ENCODE measurements at places on chromosomes 5 and 9.

- no peak for DNase-seq
These were observed 6.7 kb upstream of the BICD2 start for GRCh38 chr9:92771309-92771708.

DNA sequence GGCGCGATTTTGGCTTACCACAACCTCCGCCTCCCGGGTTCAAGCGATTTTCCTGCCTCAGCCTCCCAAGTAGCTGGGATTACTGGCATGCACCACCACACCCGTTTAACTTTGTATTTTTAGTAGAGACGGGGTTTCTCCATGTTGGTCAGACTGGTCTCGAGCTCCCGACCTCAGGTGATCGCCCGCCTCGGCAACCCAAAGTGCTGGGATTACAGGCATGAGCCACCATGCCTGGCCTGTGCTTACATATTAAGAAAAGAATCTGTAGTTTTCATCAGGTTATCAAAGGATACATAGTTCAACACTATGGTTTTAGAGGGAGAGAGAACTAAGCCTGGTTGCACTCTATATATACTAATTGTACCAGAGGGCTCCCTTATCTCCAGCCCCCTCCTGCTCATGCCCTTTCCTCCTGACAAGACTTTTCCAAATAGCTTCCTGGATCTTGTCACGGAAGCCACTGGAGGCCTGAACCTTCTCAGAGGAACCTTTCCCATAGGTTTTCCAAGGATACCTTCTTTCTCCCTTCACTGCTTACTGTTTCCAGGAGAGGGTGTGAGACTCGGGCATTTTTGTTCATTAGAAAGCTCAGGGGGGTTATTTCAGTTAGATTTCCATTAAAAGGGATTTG, 53.1 kb downstream of the SLC44A1 start:
- DNase-seq: no peak

DNA sequence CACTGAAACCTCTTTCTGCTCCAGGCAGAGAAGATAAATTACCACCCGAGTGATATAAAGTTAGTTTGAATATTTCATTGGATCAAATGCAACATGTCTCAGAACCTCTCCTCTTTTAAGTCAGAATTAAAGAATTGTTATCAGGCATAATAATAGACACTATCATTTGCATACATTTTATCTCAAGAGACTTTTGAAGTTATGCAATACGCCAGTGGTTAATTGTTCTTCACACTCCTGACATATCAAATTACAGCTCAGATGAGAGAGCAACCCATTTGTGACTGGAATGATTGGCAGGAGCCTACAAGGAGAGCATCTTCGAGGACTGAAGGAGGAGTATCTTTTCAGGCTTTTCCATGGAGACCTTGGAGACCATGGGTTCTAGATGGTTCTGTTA, 452.2 kb downstream of the KDM4C start:
- DNase-seq: no peak

DNA sequence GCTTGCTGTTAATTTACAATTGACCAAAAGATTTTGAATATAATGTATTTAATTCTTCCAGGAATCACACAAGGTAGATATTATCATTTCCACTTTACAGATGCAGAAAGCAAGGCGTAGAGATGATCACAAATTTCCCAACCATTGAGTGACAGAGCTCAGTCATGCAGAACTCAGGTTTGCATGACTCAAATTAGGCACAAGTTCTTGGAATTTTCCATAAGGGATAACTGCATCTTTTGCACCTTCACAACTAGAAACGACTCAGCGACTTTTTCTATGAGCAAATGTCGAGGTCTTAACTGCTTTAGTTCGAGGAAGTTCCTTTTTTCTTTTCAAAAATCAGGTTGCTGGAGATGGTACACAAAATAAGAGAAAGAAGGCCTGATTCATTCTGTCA, 265.5 kb upstream of the PAPPA start:
- DNase-seq: no peak

DNA sequence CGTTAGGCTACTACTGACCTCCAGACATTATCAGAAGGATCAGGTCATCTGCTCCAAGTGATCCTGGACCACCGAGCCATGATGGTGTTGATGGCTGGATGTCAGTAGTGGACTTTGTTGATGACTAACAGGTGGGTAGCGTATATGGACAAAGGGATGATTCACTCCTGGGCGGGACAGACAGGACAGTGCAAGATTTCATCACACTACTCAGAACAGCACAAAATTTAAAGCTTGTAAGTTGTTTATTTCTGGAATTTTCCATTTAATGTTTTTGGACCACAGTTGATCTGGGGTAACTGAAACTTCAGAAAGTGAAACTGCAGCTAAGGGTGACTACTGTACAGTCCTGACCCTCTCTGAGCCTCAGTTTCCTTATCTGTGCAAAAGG, 12.7 kb downstream of the PDGFRB start:
- peak; percentile 89 for DNase-seq

DNA sequence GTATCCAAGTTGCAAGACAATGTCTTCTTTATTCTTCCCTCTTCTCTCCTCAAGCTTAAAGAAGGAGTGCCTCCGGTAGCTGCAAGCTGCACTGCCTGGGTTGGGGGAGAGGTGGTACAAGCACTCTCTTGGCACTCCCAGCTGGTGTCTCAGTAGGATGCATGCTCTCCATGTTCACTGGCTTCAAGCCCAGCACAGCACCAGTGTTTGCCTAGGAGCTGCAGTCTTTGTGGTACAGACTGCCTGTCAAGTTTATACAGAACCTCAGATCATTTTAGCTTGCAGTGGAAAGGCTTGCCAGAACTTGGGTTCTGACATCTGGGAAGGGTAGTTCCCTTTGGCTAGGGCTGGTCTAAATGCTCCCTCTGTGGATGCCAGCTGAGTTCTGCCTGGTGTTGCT, 505.6 kb downstream of the MAN2A1 start:
- DNase-seq: no peak

DNA sequence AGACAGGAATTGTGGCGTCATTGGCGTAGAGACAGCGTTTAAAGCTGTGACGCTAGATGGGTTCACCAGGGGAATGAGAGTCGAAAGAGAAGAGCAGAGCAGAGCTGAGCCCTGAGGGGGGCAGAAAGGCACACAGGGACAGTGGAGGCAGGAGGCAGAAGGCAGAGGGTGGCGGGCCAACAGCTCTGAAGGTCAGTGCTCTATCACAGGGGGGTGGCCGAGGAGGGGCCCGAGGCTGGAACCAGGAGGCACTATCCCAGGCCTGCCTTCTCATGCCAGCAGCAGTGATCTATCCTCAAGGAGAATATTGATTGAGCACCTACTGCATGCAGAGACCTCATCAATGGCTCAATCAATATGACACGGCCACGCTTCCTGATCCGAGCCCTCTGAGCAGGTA, 132.4 kb downstream of the KCNIP1 start:
- DNase-seq: no peak

- DNase-seq: no peak
These were observed 59.5 kb upstream of the PCSK1 start for GRCh38 chr5:96492459-96493047.

- DNase-seq: no peak
These were observed 4.2 kb upstream of the FAM163B start for GRCh38 chr9:133613432-133613831.

DNA sequence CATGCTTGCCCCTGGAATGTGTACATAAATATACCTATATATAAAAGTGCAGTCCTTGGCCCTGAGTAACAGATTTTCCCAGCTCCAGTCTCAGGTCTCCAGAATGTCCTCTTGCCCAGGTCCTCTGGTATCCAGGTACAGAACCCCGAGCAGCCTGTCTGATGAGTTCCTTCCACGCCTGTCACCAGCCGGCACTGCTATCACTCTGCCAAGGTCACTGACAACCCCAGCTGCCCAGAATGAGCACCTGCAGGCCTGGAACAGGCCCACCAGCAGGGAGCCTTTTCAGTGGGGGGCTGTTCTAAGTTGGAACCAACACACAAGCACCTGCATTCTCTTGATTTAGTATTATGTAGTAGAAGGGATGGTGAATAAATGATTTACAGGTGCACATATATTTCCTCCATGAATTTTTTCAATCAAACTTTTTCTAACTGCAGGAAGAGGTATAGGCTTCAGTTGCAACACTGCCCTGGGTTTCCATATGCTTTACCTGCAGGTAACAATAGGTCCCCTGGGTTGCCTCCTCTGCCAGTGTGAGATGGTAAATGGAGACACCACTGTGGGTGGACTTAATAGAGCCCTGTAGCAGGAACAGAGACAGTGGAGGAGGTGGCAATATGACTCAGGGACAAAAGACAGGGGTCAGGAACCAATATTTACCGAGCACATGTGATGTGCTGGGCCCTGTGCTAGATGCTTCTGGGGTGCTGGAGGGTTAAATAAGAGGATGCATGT, 291.9 kb downstream of the SPOCK1 start:
- no peak for DNase-seq

- DNase-seq: no peak
These were observed 1.2 kb downstream of the ZCCHC9 start for GRCh38 chr5:81302596-81302995.

DNA sequence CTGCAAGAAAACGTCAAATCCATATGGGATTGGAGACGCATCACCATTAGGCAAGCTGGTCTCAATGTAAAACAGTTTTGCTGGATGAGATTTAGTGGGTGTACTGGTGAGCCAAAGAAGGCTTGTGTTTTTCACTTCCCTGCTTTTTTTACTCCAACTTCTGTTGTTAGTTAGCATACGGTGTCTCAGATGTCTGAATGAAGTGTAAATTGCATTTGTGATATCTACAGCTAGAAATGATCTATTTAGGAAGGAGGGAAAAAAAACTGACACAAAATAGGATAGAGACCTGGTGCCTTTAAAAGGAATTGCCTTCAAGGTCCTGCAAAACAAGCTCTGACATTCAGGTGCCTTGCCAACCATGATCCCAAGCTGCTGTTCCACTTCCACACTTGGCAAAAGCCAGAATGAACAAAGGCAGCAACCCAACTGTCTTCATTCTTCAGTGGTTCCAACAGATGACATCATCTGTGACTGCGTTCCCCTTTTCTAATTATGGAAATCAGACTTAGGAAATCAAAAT, 104.2 kb upstream of the RAI14 start:
- DNase-seq: no peak

- no peak for DNase-seq
These were observed 813 bp downstream of the GNAQ start for GRCh38 chr9:78030553-78031443.

GRCh38 chr5:175864296-175864695, 7.1 kb upstream of the CPLX2 start:
- DNase-seq: no peak

DNA sequence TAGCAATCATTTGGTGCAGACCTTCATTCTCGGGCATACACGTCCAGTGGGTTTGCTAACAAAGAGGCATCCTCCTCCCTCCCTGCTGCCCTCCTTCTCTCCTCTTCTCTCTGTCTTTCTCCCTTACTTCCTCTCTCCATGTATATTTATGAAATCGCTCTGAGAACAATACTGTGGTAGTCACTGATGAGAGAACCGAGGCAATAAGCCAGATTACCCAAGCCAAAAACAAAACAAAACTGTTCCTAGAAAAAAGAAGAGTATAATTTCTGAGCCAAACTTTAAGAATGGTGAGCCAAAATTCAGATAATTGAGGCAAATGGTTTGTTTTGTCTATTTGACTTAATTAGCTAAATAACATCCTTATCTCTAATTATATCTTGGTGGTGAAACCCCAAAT, 15.8 kb upstream of the HMHB1 start:
- no peak for DNase-seq

- DNase-seq: peak; percentile 1
These were observed 150.5 kb downstream of the YTHDC2 start for GRCh38 chr5:113663879-113664541.

DNA sequence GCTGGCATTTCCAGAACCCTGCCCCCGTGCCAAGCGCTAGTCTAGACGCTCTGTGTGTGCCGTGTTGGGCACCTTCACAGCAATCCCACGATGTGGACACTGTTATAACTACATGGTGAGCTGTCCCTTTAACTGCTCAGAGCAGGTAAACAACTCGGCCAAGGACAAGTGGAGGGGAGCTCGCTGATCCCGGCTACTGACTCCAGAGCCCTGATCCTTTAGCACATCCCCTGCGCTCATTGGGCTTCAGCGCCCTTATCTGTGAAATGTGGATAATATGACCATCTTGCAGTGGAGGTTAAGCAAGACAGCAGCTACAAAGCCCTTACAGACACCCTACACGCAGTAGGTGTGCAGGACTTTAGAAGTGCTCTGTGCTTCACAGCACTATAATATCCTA, 16.5 kb downstream of the ORM2 start:
- DNase-seq: no peak

- no peak for DNase-seq
These were observed 167.4 kb downstream of the SLIT3 start for GRCh38 chr5:169133531-169133930.

DNA sequence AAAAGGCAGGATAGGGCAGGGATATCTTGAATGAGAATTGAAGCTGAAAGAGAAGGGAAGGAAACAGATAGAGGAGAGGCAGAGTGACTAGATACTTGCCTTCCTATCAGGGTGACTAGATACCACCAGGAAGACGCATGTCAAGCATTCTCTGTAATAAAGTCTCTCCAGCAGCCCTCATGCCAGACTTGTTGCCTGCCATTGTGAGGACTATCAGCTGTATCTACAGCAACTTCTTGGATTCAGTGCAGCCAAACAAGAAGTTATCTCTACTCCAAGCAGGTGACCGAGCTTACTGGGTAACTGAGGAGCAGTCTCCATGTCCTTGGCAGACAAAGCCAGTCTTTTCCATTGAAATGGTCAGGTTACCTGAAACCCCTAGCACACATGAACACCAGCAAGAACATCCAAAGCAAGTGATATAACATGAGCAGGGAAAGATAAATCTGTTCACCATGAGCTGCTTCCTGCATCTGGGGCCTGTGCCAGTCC, 9.3 kb downstream of the SH3RF2 start:
- DNase-seq: no peak

- DNase-seq: peak; percentile 71
These were observed 220.2 kb upstream of the DMRT1 start for GRCh38 chr9:621201-621855.

DNA sequence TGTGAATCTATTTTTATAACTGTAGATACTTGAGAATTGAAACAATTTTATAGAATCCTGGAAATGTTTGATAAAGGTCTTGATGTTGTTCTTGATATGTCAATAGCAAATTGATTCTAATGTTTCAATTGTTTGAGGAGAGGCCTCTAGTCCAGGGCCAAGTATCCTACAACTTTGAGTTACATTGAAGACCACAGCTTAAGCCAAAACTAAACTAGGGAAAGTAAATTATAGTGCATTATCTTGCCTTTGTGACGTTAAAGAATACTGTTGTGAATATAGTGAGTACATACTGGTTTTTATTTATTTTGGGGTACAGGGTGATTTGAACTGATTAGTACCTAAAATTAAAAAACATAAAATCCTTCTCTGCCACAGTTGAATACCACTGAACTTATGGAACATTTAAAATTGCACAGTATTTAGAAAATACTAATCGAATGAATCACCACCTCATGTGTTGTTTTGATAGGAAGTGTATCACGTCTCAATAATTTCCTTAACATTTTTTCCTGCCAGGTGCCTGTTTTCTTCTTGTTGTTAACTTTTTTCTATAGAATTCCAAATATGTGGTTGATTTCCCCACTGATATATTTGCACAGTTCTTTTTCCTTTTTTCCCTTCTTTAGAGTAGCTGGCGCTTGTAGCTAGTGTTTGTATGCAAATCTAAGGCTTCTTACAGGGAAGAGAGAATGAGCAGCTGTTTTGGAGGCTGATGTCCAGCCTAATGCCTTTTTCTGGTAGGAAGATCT, 12.5 kb downstream of the ARHGEF28 start:
- no peak for DNase-seq
